ENCODE measurements at places on chromosomes 13 and 19.

DNA sequence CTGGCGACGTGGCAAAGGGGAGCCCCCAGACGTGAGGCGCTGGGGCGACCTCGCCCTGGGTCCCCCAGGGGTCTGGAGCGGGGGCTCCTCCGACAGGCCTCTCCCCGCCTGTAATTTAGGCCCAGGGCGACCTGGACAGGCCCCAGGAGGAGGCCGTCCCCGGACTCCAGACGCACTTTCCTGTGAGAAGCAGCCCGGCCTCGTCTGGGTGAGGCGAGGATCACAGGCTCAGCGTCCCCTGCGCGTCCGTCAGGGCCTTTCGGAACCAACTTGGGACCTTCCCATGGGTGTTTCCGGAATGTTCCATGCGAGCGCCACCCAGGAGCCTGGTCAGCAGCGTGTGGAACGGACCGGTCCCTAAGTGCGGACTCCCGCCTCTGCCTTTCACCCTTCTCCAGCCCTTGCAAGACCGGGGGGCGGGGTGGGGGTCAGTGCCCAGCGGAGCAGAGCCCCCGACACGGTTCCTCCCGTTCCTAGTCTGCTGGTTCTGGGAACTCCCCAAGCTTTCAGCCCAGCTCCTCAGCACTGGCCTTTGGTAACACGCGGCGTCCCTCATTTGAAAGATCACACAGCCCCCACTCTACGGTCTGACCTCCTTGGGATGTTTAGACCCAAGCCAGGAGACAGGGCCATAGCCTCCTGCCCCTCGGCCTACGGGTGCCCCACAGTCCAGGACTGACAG, 1.1 kb upstream of the GRTP1 start:
- peak overlapping the region; percentile 48 for H3K27ac ChIP-seq
- H3K36me3 ChIP-seq, result no peaks in the 10 kb centered on the region
- no peak for DNase-seq
- H3K27me3 ChIP-seq, result no peaks in the 10 kb centered on the region
- peaks cover 7% of the 10 kb centered on the region for H3K4me1 ChIP-seq

GRCh38 chr13:93422980-93423543, 196.5 kb downstream of the GPC6 start:
- no peak for DNase-seq
- H3K4me3 ChIP-seq, result no peak overlapping the region
- no peaks in the 10 kb centered on the region for H3K27me3 ChIP-seq
- peaks cover 3% of the 10 kb centered on the region for H3K4me1 ChIP-seq
- H3K27ac ChIP-seq, result no peak overlapping the region

DNA sequence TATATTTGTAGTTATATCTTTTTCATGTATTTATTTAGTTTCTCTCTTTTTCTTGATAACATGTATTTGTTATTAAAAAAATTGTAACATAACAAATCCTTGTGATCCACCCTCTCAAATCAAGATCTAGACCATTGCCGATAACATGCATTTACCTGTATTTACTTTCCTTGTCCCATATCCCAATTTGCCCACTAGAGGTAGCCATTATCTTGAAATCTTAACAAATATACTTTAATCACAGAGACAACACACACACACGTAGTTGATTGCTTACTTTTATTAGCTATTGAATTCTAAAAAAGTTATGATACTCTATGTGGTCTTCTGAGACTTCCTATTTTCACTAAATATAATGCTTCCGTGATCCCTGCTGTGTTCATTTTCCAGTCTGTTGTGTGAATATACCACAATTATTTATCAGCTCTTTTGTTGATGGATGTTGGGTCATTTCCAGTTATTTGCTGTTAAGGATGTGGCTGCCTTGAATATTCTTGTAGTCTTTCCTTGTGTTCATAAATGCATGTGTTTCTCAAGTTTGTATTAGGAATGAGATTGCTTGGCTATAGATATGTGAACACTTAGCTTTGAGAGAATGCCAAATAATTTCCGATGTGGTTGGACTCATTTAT, 31.3 kb upstream of the ZMYM2 start:
- H3K27me3 ChIP-seq, result no peaks in the 10 kb centered on the region
- H3K36me3 ChIP-seq, result no peaks in the 10 kb centered on the region
- no peak overlapping the region for H3K4me3 ChIP-seq
- no peak for DNase-seq
- no peak overlapping the region for H3K27ac ChIP-seq
- H3K4me1 ChIP-seq, result no peaks in the 10 kb centered on the region

- no peak overlapping the region for H3K27ac ChIP-seq
- no peaks in the 10 kb centered on the region for H3K36me3 ChIP-seq
- no peaks in the 10 kb centered on the region for H3K27me3 ChIP-seq
- no peak overlapping the region for H3K4me3 ChIP-seq
Observed at GRCh38 chr13:113000575-113000974, 31.6 kb downstream of the MCF2L start.

GRCh38 chr13:109626386-109627171, 159.8 kb downstream of the IRS2 start:
- H3K27me3 ChIP-seq, result no peaks in the 10 kb centered on the region
- no peaks in the 10 kb centered on the region for H3K4me1 ChIP-seq
- no peak overlapping the region for H3K4me3 ChIP-seq
- H3K27ac ChIP-seq, result no peak overlapping the region
- no peaks in the 10 kb centered on the region for H3K36me3 ChIP-seq

- no peak overlapping the region for H3K4me3 ChIP-seq
- H3K27ac ChIP-seq, result no peak overlapping the region
- peaks cover 12% of the 10 kb centered on the region for H3K4me1 ChIP-seq
- no peaks in the 10 kb centered on the region for H3K27me3 ChIP-seq
- H3K36me3 ChIP-seq, result peaks cover 13% of the 10 kb centered on the region
- no peak for DNase-seq
Observed at GRCh38 chr19:51697169-51697776, 4.1 kb downstream of the SPACA6 start.

DNA sequence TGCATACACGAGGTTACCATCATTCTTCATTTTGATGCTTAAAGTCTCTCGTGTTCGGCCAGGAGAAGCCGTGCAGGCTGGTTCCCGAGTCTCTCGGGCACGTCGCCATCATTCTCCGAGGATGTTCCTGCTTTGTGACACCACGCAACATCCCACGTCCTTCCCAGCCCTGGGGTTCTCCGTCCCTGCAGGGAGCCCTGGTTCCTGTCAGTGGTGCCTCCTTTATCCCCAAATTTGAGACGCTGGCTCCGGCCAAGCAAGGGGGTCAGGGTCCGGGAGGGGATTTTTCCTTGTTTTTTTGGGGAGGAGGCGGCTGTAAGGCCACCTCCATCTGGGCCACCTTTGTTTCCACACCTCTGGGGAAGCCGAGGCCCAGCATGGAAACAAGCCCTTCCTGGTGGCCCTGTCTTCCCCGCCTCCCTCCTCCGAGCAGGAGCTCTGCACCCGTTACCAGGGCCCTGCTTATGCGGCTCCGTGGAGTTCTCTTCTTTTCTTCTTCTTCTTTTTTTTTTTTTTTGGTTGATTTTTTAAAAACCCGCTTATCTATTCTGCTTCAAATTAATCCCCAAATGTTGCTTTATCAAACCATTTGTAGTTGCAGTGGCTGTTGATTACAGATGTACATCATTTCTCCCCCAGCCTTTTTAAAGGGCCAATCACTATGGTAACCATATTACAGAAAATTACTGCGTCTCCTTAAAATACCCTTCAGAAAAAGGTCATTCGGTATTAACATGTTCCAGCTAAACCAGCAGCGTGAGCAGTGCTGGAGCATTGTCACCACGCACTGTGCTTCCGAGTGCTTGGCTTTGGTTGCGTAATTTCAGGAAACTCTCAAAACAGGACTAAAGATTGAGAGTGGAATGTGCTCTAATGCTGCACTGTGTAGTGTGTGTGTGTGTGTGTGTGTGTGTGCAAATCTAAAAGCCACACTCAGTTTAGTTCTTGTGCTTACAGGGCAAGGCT, 50.4 kb downstream of the TEX29 start:
- no peak overlapping the region for H3K4me3 ChIP-seq
- DNase-seq, result peak; percentile 66
- no peaks in the 10 kb centered on the region for H3K36me3 ChIP-seq
- no peaks in the 10 kb centered on the region for H3K27me3 ChIP-seq
- H3K4me1 ChIP-seq, result no peaks in the 10 kb centered on the region

DNA sequence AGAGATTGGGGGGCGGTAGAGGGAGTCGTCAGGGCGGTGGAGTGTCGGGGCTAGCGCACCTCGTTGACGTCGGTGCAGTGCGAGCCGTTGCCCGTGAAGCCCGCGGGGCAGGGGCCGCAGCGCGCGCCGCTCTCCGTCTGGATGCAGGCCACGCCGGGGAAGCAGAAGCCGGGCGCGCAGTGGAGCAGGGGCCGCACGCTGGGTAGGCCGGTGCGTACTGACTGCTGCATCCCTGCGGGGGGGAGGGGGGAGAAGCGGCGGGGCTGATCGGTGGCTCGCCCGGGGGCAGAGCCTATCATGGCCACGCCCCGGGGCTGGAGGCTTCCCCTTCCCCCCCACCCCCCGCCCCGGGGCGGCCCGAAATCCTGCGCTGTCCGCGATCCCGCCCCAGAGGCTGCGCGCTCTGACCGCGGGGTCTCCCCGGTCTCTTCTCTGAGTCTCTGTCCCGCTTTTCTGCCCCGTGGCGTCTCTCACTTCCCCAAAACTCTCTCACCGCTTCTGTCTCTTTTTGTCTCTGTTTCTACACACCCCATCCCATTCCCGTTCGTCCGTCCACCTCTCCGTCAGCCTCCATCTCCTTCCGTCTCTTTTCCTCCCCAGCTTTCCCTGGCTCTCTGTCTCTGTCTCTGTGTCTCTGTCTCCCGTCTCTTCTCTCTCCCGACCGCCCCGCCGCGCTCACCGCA, 1.1 kb downstream of the COMP start:
- H3K36me3 ChIP-seq, result no peaks in the 10 kb centered on the region
- H3K4me1 ChIP-seq, result peaks cover 14% of the 10 kb centered on the region
- H3K27ac ChIP-seq, result no peak overlapping the region
- no peak overlapping the region for H3K4me3 ChIP-seq
- DNase-seq, result peak; percentile 33
- H3K27me3 ChIP-seq, result peaks cover 38% of the 10 kb centered on the region

DNA sequence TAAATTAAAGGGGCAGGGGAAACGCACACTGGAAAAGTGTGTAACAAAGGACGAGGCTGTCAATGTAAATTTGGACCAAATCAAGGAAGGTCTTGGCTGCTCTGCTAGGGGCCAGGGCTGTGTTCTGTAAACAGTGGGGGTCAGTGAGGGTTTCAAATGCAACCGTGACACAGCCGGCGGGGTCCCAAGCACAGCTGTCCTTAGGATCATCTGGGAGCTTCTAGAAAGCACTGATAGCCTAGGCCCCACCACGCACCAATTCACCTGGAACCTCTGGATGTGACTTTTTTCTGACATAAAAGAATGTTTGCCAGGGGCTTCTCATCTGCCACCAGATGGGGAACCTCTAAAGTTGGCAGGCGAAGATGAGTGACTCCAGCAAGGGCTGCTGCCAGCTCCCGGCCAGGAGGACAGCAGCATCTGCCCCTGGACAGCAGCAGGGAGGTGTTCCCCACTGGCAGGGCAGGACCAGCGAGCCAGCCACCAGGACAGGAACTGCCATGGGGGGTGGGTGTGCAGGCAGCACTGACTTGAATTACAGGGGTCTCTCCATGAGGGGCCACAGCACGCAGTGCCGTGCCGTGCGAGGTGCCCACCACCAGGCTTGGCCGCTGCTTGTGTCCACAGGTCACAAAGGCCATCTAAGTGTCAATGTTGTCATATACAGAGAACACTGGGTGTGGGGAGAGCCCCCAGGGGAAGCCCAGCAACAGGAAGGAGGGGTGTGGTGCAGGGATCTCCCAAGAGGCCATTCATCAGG, 87.5 kb downstream of the SOX1 start:
- no peak for DNase-seq
- H3K4me3 ChIP-seq, result no peak overlapping the region
- no peaks in the 10 kb centered on the region for H3K27me3 ChIP-seq
- no peaks in the 10 kb centered on the region for H3K36me3 ChIP-seq
- no peak overlapping the region for H3K27ac ChIP-seq

GRCh38 chr13:109776575-109776974, 9.8 kb downstream of the IRS2 start:
- H3K27me3 ChIP-seq, result no peaks in the 10 kb centered on the region
- no peak overlapping the region for H3K4me3 ChIP-seq
- no peaks in the 10 kb centered on the region for H3K36me3 ChIP-seq

DNA sequence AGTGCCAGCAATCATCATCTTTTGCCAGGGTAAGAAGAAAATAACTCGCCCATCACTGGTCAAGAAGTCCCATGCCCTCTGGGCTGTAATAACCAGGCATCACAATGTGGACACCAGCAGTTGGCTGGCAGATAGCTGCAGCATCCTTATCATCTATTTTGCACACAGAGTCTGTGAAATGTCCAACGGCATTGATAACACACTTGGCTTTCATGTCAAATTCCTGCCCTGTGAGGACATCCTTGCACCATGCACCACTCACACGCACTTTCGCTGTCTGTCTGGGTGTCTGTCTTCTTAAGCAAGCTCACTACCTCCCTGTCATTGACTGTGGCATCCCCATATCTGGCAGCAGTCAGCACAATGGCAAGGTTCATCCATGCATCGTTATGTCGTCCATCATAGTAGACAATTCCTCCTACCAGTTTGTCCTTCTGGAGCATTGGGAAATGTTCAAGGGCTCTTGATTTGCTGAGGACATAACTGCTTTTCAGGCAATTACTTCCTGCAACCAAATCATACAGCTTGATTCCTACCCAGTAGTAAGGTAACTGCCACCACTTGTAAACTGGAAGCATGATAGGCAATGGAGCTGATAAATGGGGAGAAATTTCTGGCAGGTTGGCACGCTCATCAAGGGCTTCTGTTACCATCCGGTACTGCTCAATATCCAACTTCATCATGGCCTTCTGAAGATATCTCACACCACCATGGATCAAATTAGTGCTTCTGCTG, 6.8 kb upstream of the ZSCAN5A start:
- H3K27me3 ChIP-seq, result no peaks in the 10 kb centered on the region
- H3K4me3 ChIP-seq, result no peak overlapping the region
- DNase-seq, result no peak
- H3K36me3 ChIP-seq, result no peaks in the 10 kb centered on the region
- H3K27ac ChIP-seq, result no peak overlapping the region

GRCh38 chr13:94706101-94706842, 6.1 kb downstream of the SOX21 start:
- H3K27me3 ChIP-seq, result peaks cover 57% of the 10 kb centered on the region
- H3K27ac ChIP-seq, result no peak overlapping the region
- no peaks in the 10 kb centered on the region for H3K36me3 ChIP-seq
- H3K4me3 ChIP-seq, result no peak overlapping the region
- peaks cover 8% of the 10 kb centered on the region for H3K4me1 ChIP-seq
- no peak for DNase-seq

DNA sequence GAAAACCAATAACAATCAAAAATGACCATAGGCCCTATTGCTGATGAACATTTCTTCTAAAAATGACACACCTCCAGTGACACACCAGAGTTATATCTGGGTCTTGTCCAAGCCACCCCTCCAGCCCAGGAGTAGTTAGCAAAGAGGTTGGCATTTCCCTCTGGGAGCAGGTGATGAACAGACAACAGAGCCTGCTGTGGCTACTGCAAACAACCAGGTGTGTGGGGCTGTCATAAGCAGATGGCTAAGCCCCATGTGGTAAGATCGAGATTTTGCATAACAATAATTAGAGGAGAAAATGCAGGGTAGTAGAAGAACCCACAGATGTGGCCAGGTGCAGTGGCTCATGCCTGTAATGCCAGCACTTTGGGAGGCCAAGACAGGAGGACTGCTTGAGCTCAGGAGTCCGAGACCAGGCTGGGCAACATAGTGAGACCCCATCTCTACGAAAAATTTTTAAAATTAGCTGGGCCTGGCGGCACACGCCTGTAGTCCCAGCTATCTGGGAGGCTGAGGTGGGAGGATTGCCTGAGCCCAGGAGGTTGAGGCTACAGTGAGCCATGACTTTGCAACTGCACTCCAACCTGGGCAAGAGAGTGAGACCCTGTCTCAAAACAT, 5.0 kb downstream of the XRCC1 start:
- peaks cover 15% of the 10 kb centered on the region for H3K4me1 ChIP-seq
- no peaks in the 10 kb centered on the region for H3K27me3 ChIP-seq
- no peaks in the 10 kb centered on the region for H3K36me3 ChIP-seq
- H3K4me3 ChIP-seq, result no peak overlapping the region
- no peak for DNase-seq
- no peak overlapping the region for H3K27ac ChIP-seq

Data from thyroid gland (tissue), 4 donors.